Naive thymus-derived CD8-positive, alpha-beta T cell (primary cell): ENCODE measurements at places on chromosomes 12 and 14.

GRCh38 chr12:82659343-82660207 is 27.1 kb upstream of the TMTC2 start:
- no peak for DNase-seq

DNA sequence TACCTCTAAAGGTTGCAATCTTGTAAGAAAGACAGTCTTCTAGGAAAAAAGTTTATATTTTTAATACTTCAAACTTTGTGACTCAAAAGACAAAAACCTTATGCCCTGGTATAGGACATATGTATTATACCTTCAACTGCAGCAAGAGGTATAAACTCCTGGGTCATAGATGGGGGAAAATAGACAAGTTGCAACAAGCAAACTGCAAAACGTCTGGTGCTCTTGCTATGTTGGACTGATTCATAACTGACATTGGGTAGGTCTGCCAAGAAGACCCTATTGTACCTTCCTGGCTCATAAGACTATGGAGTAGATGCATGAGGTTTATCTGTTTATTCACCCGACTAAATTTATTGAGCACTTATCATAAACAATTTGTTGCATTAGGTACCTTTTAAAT is 40.9 kb downstream of the BEST3 start:
- DNase-seq, result no peak

DNA sequence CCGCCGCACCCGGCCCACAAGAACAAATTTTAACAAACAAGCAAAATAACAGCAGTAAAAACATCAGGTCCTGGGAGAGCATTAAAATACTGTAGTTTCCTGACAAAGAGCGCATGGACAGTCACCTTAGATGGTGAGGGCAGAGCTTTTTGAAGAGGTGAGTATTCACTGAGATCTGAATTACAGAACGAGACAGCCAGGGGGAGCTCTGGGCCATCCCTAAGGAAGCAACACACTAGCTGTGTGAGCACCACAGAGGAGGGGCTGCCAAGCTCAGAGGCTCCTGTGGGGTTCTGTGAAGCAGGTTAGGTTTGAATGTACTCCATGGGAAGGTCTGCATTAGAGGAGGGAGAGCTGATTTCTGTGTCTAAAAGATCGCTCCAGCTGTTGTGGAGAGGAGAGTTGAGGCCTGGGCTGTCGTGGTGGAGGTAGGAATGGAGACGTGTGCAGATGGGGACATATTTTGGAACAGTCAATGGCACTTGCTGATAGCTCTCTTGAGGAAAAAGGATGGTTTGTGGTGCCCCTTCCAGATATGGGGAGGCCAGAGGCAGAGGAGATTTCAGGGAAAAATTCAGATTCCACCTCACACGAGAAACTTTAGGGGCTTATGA is 72.9 kb downstream of the TRAFD1 start:
- DNase-seq, result no peak

DNA sequence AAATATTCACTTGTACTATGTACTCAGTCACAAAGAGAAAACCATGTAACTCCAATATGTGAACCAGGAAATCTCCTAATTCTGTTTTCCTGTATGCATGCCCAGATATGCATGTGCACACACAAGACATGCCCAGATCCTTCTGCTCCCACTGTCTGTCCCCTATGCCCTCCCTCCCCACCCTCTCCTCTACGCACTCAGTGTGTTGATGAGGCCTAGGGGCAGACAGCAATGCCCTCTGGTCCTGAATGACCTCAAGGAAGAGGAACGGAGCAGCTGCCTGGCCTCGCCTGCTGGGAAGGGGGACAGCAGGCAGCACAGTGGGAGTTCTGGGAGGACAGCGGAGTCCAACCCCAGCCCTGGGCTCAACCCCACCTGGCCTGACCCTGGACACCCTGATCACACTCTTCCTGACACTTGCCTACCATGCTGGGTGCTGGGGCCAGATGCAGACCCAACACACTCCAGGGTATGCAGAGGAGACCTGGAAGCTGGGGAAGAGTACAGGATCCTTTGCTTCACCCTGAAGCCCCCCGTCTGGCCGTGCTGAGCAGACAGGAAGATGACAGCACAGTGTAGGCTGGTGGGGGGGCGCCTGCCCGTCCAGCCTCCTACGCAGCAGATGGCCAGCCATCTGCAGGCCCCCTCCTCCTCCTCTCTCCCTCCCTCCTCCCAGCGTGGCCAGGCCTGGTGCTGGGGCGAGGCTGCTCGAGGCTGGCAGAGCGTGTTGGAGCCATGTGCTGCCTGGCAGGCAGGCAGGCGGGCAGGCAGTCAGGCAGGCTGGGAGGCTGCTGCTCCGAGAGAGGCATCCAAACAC is 106.6 kb upstream of the NCOR2 start:
- DNase-seq, result no peak

DNA sequence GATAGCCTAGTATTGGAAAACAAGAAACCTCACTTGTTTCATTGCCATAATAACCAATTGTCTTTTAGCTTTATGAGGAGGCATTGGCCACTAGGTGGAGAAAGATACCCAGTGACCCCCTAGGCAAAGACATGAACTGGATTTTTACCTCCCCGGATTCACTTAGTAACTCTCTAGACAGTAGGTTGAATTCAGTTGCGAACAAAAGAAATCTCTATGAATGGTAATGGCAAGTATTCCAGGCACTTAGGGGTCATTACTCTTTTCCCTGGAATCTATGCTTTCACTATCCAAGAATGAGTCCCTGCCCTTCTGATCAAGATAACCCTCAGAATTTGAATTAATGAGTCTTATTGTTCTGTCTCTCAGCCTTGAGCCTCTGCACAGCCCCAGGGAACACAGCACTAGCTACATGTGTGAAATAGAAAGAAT is 29.5 kb upstream of the RHOJ start:
- no peak for DNase-seq

- no peak for DNase-seq
Observed at GRCh38 chr12:70543444-70543843, 93.8 kb downstream of the PTPRB start.

DNA sequence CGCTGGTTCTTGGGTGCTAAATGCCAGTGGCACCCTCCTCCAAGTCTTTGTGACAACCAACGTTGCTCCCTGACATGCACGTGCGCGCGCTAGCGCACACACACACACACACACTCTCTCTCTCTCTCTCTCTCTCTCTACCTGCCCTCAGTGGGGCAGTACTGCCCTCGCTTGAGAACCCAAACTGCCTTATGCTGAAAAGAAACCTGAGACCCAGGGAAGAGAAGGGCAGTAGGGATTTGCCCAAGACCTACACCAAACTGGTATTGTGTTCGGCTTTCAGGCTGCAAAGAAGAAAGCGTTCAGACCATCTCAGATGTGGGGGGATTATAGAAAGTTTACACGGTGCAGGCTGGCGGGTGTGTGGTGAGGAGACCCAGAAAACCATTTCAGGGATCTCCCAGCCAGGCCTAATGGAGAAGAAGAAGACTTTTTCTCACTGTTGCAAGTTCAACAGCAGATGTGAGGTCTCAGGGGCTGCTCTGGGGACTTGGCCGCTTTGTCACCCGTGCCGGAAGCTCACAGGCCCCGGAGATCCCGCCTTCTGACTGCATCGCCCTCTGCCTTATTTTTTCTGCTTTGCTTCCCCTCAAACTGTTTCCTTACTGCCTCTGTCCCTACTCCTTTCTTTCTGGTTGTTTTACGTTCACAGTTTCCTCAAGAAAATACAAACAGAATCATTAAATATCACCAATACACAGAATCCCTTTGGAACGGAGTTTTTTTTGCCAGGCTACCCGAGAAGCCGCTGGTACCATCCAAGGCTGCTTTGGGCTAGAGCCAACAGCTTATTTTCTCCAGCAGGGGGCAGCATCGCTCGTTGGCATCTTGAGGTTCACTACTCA is 82.4 kb downstream of the PPM1A start:
- DNase-seq, result peak; percentile 81

GRCh38 chr14:64990296-64990695 is 3.6 kb downstream of the FNTB start:
- no peak for DNase-seq

- DNase-seq, result no peak
Observed at GRCh38 chr12:89157413-89157812, 194.9 kb downstream of the DUSP6 start.

- no peak for DNase-seq
Observed at GRCh38 chr12:4943938-4944284, 34.2 kb downstream of the KCNA1 start.

GRCh38 chr12:2393996-2394395 is 341.2 kb downstream of the CACNA1C start:
- DNase-seq, result no peak
